ENCODE measurements at places on chromosomes 7 and 10.
A peak's percentile ranks its signal among the peaks of the same experiment; 100 is the strongest.

DNA sequence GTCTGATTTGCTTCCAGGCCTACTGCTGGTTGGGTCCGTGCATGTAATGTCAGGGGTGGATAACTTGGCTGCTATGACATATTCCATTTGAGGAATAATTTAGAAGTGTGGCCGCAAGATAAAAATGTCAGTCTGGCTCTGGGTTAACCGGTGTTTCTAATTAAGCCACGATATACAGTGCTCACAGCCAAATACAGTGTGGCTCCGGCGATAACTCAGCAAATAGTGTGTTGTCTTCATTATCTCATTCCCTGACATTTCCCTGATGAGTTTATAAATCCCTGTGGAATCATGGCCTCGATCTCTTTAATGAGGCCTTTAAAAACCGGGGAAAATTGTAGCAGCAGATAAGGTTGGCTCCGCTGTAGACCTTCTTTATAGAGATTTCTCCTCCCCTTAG is 1125.0 kb downstream of the TYW1 start:
- no peak for DNase-seq

GRCh38 chr10:70125918-70126552 is 6.6 kb downstream of the AIFM2 start:
- no peak for DNase-seq

DNA sequence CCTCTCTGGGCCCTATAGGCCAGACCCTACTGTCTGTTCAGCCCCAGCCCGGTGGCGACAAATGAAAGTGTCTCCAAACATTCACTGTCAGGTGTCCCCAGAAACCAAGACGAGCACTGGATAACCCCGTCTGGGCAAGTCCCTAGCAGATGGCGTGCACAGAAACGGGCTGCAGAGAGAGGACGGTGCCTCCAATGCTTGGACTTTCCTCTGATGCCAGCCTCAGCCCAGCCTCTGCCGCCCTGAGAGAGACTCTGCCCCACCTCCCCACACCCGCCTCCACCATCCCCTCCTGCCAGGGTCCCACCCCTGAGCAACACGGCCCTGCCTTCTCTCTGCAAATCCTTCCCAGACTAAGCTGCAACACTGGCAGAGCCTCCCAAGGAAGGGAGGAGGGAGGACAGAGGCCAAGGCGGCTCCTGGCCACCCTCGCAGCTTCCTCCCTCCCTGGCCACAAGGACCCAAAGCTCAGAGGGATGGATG is 7.4 kb upstream of the LFNG start:
- DNase-seq: no peak

GRCh38 chr7:77348371-77348813 is 67.8 kb downstream of the GSAP start:
- no peak for DNase-seq

DNA sequence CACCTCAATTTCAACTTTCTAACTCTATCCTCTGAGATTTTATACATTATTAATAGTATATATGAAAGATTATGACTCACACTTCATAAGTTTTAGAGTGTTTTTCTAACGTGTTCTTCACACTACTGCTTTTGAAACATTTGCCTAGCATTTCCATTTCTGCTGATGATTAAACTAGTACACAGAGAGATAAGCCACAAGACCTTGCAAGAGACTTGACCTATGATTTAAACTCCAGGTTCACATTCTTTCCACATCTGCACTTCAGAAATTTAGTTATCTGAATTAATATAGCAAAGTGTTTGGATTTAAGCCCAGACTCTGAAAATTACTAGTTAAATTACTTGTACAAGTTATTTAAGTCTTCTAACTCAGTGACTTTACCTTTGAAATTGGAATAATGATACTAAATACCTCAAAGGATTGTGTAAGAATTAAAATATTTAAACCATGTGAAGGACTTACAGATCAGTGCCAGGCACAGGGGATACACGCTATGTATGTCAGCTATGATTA is 66.6 kb downstream of the PCLO start:
- no peak for DNase-seq

DNA sequence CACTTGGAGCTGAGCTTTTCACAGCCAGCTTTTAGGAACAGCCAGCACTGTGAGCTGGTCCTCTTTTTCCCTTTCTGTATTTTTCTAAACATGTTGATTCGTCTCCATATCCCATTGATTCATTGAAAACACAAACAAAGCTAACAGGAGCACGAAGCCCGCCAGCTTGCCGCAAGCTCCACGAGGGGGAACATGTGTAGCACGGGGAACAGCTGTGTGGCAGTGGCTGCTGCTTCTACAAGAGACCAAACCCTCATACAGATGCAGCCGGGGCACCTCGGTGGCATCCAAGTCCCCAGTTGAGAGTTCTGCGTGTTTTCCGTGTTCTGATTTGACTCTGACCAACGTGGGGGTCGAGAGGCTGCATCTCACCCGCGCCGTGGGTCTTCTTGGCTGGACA is 80.8 kb upstream of the SH2B2 start:
- no peak for DNase-seq

GRCh38 chr7:17546189-17546588 is 247.7 kb downstream of the AHR start:
- no peak for DNase-seq

- peak; percentile 57 for DNase-seq
Measured at GRCh38 chr10:11335167-11335652, 276.2 kb downstream of the USP6NL start.

- DNase-seq: no peak
Measured at GRCh38 chr10:47101196-47101595, 190.0 kb downstream of the PTPN20 start.

GRCh38 chr10:100655760-100656421 is 89.5 kb upstream of the PAX2 start:
- DNase-seq: no peak

- no peak for DNase-seq
Measured at GRCh38 chr7:26624839-26625238, 239.6 kb downstream of the SKAP2 start.

- no peak for DNase-seq
Measured at GRCh38 chr10:68053553-68053952, 21.5 kb downstream of the HERC4 start.

- no peak for DNase-seq
Measured at GRCh38 chr7:27576360-27576944, 86.2 kb downstream of the HIBADH start.

GRCh38 chr10:101008823-101009423 is 9.3 kb downstream of the LZTS2 start:
- DNase-seq: no peak

DNA sequence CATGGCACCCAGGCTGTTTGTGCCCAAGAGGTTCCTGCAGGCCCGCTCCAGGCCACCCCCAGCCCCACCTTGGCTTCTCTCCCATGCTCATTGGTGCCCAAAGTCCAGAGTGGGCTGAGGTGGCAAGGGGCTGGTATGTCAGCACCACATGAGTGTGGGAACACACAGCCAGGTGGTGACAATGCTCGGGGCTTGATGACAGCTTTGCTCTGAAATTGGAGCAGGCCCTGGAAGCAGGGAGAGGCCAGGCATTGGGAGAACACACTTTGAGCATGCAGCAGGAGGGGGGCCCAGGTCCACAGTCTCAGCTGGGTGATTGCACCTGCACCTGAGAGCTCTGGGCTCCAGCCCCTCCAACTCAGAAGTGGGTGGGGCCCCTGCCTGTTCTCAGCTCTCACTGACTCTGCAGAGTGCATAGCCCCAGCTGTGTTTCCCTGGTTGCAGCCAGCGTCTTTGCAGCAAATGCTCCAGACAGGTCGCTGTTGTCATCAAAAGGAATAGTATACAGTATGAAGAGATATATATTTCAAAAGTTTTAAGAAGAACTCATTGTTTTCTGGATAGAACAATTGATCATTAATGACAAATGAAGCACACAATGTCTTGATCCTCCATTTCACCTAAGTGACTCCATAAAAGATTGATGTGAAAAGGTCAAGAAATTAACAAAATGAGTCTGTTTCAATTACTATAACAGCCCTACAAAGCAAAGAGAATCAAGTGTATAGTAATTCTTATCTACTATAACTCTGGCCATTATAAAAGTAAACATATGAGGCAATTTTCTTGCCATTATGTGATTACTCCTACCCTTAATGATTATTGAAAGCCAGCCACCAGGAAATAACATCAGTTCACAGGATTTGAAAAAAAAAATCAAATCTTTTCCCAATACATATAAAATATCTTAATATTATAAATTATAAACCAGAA is 848.1 kb downstream of the PCDH15 start:
- DNase-seq: no peak

GRCh38 chr7:145434811-145435210 is 599.0 kb upstream of the TPK1 start:
- DNase-seq: no peak

DNA sequence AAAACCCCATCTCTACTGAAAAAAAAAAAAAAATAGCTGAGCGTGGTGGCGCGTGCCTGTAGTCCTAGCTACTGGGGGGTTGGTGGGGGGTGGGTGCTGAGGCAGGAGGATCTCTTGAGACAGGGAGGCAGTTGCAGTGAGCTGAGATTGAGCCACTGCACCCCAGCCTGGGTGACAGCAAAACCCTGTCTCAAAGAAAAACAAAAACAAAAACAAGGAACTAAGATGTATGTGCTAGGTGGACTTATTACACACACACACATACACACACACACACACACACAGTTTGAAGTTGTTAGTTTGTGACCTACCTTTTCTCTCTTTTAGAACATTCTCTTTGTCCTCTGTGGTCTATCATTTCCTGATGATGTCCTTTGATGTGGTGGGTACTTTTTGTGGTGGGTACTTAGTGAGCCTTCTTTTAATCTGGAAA is 53.5 kb downstream of the EXOC6 start:
- no peak for DNase-seq

GRCh38 chr7:2721842-2722241 is 33.8 kb downstream of the AMZ1 start:
- no peak for DNase-seq

DNA sequence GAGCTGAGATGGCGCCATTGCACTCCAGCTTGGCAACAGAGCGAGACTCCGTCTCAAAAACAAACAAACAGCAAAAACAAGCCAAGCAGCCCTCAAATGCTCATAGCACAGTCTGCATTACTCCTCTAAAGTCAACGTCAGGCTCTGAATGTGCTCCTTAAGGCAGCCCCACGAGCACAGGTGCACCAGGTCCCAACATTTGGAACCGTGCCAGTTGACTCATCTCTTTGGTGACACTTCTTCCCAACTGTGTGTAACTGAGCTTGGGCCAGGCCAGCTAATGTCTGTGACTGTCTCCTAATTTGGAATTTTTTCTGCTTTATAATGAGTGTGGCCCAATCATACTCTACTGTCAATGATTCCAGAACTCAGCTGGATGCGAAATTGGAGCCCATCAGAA is 66.3 kb upstream of the EFCAB10 start:
- no peak for DNase-seq

GRCh38 chr10:3668276-3668965 is 116.6 kb downstream of the KLF6 start:
- DNase-seq: no peak

DNA sequence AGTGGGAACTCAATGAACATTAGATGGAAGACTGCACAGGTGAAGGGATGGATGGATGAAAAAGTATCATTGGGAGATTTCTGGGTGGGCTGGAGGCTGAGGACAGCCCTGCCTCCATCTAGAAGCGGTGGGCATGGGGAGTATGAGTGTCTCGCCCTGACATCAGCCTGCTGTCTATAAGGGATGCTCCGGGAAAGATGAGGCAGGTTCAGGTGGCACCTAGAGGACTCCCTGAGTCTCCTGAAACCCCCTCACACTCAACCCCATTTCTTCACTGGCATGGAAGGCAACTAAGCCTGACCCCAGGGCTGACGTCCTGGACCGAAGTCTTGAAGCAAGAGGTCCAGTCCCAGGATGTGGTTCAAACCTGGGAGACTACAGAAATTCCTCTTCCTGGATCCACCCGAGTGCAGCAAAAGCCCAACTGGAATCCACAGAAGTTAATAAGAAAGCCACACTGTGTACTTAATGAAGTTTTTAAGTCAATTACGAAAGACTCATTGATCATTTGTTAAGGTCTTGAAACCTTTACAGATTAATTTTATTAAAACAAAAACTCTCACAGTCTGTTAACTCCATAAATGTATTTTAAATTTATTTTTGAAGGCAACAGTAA is 238.8 kb downstream of the EMX2 start:
- no peak for DNase-seq

DNA sequence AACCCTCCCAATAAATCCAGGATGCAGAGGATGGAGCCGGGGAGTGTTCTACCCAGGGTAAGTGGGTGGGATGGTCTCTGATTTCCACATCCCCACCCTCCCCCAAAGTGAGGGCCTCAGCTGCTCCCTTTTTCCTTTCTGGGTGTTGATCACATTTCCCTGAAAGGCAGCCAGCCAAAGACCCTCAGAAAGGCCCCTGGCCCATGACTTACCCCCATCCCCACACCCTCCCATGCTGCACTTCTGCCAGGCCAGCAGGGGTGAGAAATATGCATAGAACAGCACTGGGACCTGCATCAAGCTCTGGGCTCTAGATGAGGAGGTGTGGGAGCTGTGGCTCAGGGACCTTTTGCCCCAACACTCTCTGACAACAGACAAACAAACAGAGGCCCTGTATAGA is 927.3 kb upstream of the ZNF722 start:
- no peak for DNase-seq

DNA sequence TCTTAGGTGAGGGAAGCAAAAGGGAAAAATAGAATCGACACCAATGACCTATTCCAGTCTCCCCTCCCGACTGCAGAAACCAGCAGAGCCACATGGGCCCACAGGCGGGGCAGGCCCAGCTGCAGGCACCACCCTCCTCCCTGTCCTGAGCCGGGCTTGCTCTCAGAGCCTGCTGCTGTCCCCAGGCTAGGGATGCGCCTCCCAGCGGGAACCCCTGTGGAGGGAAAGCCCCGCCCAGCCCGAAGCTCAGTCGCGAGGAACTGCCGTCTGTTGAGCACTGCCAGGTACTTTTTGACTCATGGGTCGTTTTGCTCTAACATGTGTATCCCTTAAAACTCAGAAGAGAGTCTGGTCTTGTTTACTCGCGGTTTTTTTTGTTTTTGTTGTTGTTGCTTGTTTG is 124.5 kb upstream of the RET start:
- peak; percentile 53 for DNase-seq

DNA sequence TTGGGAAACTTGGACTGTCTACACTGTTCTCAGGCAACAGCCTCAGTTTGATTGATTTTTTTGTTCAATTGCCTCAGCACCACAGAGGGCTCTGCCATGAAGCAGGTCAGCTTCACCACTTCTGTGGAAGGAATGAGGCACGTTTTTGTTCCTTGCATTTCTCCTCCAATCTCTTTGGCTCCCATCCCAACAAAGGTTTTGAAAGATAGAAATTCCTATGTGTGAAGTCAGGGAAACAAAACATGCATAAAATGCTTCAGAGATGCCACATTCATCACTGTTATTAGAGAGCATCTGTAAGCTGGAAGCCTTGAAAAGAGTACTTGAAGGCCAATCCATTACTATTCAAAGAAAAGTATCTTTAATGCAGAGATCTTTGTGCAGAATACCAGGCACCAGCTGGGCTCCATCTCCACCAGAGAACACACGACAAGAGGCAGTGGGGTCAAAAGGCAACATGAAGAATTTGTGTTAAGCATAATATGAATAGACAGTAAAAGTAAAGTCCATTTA is 249.1 kb upstream of the LYZL1 start:
- DNase-seq: no peak

- no peak for DNase-seq
Measured at GRCh38 chr7:27547401-27547800, 115.3 kb downstream of the HIBADH start.

Data from right atrium auricular region (tissue), 2 donors.